ENCODE measurements at places on chromosomes 6 and 20.

- no peak for DNase-seq
- H3K4me3 ChIP-seq, result no peak overlapping the region
- no peaks in the 10 kb centered on the region for H3K27me3 ChIP-seq
- no peaks in the 10 kb centered on the region for H3K4me1 ChIP-seq
Measured at GRCh38 chr6:33505548-33506370, 51.4 kb downstream of the ZBTB9 start.

- H3K4me1 ChIP-seq, result peaks cover 4% of the 10 kb centered on the region
- no peaks in the 10 kb centered on the region for H3K27me3 ChIP-seq
- no peak overlapping the region for H3K27ac ChIP-seq
- no peaks in the 10 kb centered on the region for H3K36me3 ChIP-seq
Measured at GRCh38 chr6:167841981-167842380, 15.3 kb downstream of the AFDN start.

DNA sequence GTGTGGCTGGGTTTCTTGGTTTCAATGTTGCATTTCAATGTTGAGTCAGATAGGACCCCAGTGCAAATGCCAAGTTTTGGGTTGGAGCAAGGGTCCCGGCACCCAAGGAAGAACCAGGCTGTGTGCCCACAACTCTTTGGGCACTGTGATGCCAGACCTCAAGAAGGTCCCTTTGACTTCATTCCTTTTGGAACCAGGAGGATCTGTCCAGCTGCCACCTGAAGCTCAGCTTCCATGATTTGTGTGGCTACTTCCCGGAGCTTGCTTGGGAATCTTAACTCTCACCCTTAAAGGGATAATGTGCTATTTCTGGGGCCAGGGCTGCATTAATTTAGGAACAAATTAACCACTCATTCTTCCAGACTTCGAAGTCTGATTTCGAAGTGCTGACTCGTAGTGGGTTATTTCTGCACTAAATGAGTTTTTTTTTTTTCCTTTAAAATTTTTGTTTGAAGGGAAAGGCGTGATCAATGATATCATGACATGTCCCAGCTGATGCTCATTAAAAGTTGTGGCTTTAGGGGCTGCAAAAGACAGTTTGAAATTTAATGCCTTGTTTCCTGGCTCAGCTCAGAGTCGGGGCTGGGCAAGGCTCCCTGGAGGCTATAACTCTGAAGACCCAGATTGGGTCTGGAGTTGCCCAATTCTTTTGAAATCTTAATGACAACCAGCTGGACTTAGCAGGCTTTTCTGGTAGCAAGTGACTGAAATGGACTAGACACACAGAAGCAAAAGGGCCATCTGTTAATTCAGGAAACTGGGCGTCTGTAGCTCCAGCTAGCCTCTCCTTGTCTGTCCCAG is 24.0 kb upstream of the PHACTR3 start:
- no peaks in the 10 kb centered on the region for H3K27me3 ChIP-seq
- no peaks in the 10 kb centered on the region for H3K4me1 ChIP-seq
- H3K27ac ChIP-seq, result no peak overlapping the region
- no peak for DNase-seq
- H3K4me3 ChIP-seq, result no peak overlapping the region
- no peaks in the 10 kb centered on the region for H3K36me3 ChIP-seq

DNA sequence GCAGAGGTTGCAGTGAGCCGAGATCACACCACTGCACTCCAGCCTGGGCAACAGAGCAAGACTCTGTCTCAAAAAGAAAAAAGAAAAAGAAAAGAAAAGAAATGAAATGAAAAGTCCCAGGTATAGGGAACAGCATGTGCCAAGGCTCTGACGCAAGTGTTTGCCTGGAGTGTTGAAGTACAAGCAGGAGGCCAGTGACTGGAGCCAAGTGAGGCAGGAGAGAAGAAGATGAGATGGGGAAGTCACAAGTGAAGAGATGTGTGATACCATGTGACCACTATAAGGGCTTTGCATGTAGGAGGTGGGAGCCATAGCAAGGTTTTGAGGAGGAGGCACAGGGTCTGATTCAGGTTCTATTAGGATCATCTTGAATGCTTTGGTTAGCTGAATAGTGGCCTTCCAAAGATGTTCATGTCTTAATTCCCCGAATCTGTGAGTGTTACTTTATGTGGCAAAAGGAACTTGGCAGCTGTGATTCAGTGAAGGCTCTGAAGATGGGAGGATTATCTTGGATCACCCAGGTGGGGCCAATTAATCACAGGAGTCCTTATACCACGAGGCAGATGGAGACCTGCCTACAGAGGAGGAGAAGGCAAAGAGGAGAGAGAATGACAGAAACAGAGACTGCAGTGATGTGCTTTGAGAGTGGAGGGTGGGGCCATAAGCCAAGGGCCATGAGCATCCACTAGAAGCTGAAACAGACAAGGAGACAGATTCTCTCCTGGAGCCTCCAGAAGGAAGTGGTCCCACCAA is 91.1 kb upstream of the PTPN1 start:
- DNase-seq, result no peak
- H3K4me1 ChIP-seq, result peaks cover 20% of the 10 kb centered on the region
- no peaks in the 10 kb centered on the region for H3K36me3 ChIP-seq
- H3K4me3 ChIP-seq, result no peak overlapping the region

- H3K27ac ChIP-seq, result no peak overlapping the region
- no peaks in the 10 kb centered on the region for H3K27me3 ChIP-seq
- no peaks in the 10 kb centered on the region for H3K36me3 ChIP-seq
- no peak overlapping the region for H3K4me3 ChIP-seq
- no peak for DNase-seq
Measured at GRCh38 chr6:56837322-56837894, 117.5 kb upstream of the BEND6 start.

DNA sequence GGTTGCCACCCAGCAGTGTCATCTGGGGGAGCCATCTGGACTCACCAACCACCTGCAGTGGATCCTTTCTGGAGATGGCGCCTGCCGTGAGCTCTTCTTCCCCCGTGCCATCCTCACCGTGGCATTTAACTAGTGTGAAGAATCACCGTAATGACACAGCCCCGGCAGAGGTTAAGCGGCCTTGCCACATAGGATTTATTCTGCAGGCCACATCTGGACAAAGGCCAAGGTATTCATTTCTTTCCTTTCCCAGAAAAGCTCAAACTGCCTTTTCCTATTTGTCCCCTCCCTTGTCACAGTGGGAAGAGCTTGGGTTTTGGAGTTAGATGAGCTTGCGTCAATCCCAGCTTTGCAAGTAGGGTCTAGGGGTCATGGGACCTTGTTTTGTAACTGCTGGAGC is 88.4 kb downstream of the PXDC1 start:
- no peaks in the 10 kb centered on the region for H3K36me3 ChIP-seq
- no peak overlapping the region for H3K4me3 ChIP-seq
- no peaks in the 10 kb centered on the region for H3K4me1 ChIP-seq
- no peaks in the 10 kb centered on the region for H3K27me3 ChIP-seq
